Endothelial cell (in vitro differentiated cells): ENCODE measurements at places on chromosomes 3 and 15.

GRCh38 chr15:60731583-60732130, 252.7 kb upstream of the ICE2 start:
- no peak for DNase-seq

DNA sequence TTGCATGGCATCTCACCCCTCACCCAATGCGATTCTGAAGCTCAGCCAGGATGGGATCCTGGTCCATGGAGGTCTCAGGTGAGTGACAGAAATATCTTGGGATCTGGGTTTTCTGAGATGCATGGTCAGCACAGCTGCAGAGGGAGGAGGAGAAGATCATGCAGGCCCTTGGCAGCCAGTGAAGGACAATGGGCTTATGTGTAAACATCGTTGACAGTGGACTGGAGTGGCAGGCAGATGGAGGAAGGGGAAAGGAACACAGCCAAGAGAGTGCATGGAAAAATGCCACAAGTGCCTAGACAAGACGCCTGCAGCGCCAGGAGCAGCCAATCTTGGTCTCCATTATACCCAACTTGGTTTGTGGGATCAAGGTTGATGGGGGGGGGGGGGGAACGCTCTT, 347.9 kb downstream of the MCTP2 start:
- no peak for DNase-seq

- DNase-seq = no peak
Measured at GRCh38 chr3:66075281-66075680, 36.6 kb upstream of the MAGI1 start.

- DNase-seq = no peak
Measured at GRCh38 chr15:91887921-91888373, 34.4 kb downstream of the SLCO3A1 start.

DNA sequence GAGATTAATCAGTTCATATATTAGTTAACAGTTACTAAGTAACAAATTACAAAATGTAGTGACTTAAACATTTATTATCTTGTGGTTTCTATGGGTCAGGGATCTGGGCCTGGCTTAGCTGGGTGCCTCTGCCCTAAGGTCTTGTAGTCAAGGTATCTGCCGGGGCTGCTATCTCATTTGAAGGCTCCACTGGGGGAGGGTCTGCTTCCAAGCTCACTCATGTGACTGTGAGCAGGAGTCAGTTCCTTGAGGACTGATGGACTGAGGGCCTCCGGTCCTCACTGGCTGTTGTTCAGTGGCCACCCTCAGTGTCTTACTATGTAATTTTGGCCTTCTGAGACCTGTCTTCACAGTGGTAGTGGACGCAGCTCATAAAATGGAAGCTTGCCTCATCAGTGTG, 135.9 kb upstream of the PLXNA1 start:
- DNase-seq = no peak

- no peak for DNase-seq
Measured at GRCh38 chr15:43383070-43383469, 12.2 kb downstream of the TUBGCP4 start.

DNA sequence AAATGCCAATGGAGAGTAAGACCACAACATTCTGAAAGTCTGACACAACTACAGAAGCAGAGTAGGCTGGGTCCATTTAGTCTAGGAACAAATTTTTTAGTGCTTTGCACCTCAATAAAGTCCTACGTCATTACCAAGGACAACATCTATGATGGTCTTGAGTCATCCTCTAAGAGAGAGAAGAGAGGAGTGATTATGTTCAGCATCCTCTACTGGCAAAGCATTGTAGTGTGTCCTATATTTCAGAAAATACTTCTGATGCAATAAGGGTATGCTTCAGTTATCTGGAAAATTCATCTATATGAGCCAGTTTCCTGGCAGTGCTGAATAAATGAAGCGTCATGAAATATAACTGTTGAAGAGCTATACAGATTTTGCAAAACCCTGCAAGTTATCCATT, 95.6 kb downstream of the P2RY1 start:
- no peak for DNase-seq

GRCh38 chr3:88462230-88462629, 312.5 kb downstream of the C3orf38 start:
- no peak for DNase-seq

DNA sequence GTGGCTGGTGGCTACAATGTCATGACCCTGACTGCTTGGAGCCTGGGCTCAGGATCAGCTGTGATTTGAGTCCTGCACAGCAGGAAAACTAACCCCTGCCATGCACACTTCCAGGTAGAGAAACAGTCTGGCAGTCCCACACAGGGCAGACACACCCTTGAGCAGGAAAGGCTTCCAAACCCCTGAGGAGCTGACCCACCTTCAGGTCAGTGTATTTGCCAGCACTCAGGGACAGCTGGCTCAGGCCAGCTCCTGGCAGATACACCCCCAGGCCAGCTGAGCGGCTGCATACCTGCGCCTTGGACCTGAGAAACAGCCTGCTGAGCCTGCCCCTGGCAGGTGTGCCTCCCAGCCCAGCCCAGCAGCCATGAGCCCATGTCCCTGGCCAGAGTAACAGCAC, 22.2 kb upstream of the CDAN1 start:
- no peak for DNase-seq

DNA sequence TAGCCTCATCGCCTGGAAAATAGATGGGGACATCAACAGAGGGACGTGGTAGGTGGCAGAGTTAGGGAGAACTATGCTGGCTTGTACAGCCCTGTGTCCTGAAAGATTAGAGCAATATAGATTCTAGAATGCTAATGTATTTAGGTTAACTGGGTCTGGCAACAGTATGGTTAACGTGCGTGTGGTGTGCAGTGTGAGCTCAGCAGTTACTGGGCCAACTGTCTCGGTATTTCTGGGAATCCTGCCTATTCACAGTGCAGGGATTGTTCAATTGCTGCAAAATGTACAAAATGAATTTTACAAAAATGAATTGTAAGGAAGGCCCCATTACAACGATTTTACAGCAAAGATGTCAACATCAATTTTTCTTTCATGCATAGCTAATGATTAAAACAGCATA, 20.6 kb downstream of the MEIS2 start:
- no peak for DNase-seq

DNA sequence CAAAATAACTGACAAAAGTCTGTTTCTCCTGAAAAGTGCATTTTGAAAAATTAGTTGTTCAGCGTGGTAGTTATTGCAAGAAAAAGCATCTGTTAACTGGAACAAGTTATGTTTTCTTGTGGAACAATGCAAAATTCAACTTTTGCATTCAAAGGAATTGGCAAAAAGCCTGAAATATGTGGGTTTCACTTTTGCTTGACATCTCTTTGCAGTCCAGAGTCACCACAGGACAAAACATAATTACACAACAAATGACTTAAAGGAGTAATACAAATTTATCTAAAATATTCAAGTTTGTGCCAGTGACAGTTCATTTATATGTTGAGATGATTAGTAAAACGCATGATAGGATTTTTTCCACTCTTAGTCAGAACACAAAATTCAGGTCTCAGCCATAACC, 96.3 kb upstream of the P2RY1 start:
- no peak for DNase-seq

DNA sequence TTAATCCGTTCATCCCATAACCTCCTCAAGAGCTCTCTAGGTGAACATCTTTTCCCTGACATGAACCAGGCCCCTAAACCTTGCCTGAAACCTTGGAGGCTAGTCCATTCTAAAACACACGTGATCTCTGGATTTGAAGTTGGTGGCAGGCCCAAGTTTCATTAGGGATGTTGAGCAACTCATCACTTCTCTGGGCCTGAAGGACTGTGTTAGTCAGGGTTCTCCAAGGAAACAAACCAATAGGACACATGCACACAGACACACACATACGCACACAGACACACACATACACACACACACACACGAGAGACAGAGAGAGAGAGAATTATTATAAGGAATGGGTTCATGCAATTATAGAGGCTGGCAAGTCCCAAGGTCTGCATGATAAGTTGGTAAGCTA, 31.9 kb downstream of the ACAN start:
- DNase-seq = no peak

DNA sequence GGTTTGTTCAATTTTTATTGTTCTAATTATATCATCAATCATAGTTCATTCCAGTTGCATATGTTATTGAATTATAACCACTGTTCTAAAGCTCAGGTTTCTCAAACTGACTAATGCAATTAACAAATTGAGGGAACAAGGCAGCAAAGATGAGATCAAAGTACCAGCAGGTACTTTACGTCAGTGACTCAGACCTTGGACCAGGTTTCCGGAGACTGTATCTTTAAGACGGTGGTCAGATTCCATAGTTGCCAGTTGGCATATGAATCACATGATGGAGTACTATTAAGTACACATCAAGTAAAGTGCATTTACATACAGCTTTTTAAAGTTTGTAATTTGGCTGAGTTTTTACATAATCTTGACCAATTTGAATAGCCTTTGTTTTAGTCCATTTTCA, 583.6 kb upstream of the ROBO2 start:
- DNase-seq = no peak

DNA sequence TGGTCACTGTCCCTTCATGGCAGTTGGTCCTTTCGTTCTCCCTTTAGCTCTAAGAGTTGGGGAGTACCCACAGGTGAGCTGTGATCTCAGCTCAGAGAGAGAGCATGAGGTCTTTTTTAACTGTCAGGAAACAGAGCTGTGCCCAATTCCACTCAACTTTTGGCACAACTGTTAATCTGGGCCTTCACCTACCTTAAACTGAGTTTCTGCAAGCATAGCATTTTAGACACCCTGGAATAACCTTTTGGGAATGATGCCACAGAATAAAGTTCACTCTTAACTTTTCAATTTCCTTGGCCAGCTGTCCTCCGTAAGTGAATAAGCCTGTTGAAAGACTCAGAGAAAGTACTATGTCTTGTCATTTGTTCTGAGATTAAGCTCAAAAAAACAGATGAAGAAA, 35.9 kb downstream of the TUBGCP4 start:
- DNase-seq = no peak

DNA sequence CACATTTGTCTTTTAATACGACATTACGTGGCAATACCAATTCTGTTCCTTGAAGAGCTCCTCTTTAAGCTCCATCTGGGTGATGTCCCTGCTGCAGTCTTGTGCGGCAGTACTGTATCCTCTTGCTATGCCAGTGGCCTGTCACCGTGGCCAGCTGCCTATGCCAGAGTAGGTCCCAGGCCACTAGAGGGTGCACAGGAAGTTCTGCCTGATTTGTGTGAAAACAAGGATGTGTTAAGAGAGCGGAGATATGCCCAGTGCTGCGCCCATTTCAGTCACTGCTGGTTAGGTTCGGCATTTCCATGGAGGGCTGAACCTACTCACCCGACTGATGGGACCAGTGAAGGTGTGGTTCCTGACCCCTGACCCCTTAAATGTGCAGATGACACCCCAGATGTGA, 25.2 kb downstream of the NIPA1 start:
- DNase-seq = peak; percentile 46

- DNase-seq = no peak
Measured at GRCh38 chr3:167854846-167855245, 119.3 kb downstream of the SERPINI1 start.

- no peak for DNase-seq
Measured at GRCh38 chr3:10160346-10160745, 4.4 kb upstream of the IRAK2 start.

DNA sequence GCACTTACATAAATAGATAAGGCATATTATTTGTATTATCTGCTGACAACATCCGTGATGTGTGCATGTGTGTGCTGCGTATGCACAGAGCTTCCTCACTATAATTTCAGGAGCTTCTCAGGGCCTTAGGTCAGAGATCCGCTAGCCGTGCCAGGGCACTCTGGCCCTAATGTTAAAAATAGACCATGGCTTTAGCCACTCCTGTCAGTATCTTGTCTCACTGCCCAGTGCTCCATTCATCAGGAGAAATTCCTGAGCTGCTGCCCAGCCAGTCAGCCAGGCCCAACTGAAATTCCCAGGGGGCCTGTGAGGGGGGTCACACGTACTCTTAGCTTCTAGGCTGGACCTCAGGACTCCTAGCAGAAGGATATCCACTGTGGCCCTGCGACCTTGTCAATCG, 70.0 kb upstream of the ABHD2 start:
- DNase-seq = no peak

DNA sequence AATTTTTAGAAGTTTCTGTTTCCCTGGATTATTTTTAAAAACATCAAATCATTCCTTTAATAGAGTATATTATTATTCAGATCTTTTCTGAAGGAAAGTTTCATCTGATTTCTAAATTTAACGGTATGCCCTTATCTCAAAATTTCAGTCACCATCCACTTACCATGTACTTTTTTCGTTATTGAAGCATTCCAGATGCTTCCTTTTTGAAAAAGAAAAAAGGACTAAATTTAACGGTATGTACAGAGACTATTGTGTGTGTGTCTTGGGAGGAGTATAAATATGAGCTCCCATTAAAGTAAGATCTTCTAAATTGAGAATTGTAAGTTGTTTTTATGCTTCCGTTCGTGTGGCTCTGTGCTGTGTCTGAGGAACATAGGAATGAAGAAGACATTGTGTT, 517.4 kb upstream of the GOLIM4 start:
- DNase-seq = no peak

DNA sequence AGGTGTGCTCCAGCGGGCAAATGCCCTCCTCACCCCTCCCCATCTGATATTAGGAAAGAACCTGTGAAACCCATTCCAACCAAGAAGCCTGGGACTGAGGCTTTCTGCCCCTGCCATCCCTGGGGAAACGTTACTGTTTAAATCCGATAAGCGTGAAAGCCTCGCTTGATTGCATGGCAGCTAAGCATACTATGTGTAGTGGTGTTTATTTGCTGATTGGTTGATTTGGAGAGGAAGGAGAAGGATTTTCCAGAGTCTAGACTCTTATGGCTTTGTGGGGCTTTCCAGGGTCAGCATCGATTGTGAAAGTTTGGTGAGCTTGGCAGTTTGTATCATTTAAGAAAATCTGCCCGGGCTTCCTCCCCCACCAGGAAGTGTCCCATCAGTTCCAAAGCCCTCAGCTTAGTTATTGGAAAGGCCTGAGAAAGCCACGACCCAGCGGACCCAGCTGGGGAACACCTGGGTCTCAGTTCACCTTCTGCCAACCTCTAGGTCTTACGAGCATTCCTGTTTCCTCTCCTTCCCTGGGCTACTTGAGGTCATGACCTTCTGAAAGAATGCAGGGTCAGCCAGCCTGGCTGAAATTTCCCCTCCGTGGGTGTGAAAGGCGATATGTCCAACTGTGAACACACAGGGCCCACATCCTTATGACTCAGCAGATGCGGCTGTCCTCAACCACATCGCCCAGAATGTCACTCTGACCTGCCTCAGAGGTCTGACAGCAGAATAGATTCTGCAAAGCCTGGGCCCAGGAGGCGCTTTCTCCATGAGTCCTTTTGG, 62.8 kb upstream of the HERC1 start:
- no peak for DNase-seq

DNA sequence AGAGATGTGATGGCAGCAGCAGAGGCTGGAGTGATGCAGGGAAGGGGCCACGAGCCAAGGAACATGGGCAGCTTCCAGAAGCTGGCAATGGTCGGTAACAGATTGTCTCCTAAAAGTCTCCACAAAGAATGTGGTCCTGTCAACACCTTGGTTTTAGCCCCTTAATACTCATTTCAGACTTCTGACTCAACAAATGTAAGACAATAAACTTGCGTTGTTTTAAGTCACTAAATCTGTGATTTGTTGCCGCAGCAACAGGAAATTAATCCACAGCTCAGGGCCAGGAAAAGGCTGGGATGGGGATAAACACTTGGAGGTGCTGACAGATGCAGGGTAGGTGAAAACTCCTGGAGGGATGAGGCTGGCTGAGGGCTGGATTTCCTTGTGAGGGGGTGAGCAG, 69.9 kb downstream of the OXNAD1 start:
- DNase-seq = no peak
